NCI-H187 (cell line): ENCODE measurements at places on chromosomes 16 and 17.
A peak's percentile ranks its signal among the peaks of the same experiment; 100 is the strongest.

DNA sequence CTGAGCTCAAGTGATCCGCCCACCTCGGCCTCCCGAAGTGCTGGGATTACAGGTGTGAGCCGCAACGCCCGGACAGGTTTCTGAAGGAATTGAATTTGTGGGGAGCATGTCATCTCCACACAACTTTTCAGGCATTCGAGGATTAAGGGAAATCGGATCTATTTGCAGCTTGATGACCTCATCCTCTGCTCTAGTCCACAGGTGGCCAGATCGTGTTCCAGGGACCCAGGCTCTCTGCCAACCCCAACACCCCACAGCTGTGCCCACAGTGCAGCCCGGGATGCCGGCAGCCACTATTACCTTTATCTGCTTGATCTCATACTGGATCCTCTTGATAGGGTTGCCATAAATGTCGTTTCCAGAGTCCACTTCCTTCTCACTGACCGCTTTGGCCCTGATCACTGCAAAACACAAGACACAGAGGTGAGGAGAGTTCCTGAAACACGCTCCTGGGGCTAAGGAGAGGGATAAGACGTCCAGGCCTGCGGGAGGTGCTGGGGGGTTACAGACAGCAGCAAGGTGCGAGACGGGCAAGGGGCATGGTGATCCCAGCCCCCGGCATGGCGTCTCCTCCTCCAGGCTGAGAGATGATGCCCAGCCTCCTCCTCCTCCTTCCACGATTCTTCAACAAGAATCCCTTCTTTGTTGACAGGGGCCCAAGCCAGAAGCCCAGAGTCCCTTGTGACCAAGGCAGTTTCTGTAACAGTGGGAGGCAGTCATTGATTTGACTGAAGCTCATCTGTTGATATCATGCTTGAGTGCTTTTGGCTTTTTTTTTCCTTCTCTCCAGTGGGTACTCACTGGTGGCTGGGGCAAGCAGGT lies 29.3 kb downstream of the CEP295NL start:
- DNase-seq: no peak

DNA sequence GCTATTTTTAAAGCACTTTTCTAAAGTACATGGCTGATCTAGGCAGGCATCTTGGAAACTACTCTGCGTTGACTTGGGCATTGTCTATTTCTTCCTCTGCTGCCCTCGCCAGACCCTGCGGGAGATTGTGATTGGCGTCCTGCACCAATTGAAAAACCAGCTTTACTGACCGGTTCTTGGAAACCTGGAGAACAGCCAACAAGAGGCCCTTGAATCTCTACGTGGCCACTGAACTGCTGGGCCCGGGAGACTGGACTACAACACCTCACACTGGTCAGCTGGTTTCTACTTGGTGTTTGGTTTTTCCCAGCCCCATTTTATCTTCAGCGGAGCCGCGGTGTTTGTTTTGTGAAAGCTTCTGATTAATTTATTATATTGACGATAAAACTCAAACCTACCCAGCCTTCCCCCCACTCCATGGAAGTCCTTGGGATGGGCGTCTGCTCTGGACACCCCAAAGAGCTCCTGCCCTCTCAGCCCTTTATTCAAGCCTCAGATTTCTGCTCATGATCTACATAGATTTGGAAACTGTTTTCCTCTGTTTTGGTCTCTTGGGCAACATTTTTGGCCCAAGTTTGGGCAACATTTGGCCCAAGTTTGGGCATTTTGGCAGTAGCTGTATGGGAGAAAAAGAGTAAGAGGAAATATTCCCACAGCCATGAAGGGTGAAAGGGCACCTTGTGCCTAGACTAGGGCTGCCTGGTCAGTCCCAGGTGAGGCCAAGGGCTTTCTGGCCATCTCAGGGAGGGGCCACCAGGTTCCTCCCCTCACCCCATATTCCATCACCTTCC lies 4.7 kb downstream of the MLX start:
- no peak for DNase-seq

- peak; percentile 26 for DNase-seq
Measured at GRCh38 chr17:2982854-2983253, 80.6 kb downstream of the OR1D5 start.

DNA sequence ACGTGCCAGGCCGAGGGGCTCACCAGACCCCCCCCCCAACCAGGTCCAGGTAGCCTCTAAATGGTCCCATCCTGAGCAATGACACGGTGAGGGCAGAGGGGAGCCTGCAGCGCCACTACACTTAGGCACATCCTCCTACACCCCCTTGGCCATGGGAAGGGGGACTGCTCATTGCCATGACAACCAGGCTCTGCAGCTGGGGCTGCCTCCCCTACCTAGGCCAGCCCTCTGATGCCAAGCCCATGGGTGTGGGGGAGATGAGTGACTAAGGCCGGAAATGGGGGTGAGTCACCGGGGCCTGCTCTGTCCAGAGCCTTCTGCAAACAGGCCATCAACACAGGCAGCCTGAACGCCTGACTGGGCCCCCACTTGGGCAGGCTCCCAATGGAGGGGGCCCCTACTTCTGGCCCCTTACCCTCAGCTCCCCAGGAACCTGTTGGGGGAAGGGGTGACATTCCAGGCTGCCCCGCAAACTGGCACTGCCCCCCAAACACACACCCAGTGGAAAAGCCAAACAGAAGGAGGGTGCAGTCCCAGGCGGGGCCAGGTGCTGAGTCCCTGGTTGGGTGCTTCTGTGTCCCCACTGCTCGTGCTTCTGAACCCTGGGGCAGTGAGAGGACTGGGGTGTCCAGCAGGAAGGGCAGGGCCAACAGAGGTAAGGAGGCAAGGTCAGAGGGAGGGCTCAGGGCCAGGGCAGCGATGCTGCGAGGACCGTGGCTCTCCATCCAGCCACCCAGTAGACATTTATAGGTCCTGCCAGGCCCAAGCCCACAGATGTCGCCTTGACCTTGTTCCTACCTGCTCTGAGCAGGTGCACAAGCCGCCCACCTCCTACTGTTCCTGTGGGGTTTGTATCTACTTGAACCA lies 8.2 kb downstream of the PLCD3 start:
- no peak for DNase-seq

DNA sequence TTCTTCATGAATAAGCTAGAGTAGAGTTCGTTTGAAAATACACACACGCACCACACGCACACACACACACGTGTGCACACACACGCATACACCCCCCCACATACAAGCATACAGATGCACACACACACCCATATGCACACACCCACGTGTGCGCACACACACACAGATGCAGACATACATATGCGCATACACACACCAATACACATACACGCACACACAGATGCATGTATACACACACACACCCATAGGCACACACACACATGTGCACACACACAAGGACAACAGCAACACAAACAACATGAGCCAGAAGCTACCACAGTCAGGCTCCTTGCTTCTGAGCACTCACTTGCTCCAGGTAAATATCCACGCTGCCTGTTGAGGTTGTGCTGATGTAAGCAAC lies 5.1 kb downstream of the IFT140 start:
- no peak for DNase-seq

- no peak for DNase-seq
Measured at GRCh38 chr17:19551165-19551564, 17.5 kb downstream of the SLC47A1 start.

GRCh38 chr16:3068487-3068886 lies 3.0 kb downstream of the IL32 start:
- DNase-seq: no peak

DNA sequence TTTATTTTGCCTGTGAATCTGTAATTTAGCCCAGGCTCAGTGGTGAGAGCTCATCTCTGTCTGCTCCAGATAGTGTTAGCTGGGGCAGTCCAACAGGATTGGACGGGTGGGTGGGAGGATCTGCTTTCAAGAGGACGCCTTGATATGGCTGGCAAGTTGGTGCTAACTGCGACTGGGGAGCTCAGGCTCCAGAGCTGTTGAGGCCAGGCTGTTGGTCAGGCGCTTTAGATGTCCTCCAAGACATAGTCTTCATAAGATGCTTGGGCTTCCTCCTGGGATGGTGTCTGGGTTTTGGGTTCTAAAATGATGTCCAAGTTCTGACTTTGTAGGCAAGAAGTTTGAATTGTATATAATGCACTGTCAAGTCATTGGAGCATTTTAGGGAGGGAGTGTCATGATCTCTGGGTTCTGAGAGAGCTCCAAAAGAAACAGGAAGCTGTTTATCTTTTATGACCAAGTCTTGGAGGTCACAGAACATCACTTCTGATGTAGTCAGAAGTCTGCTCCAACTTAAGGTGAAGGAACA lies 12.8 kb upstream of the PCTP start:
- DNase-seq: no peak
